RWPE2 (cell line): ENCODE measurements at places on chromosomes 1 and 21.

DNA sequence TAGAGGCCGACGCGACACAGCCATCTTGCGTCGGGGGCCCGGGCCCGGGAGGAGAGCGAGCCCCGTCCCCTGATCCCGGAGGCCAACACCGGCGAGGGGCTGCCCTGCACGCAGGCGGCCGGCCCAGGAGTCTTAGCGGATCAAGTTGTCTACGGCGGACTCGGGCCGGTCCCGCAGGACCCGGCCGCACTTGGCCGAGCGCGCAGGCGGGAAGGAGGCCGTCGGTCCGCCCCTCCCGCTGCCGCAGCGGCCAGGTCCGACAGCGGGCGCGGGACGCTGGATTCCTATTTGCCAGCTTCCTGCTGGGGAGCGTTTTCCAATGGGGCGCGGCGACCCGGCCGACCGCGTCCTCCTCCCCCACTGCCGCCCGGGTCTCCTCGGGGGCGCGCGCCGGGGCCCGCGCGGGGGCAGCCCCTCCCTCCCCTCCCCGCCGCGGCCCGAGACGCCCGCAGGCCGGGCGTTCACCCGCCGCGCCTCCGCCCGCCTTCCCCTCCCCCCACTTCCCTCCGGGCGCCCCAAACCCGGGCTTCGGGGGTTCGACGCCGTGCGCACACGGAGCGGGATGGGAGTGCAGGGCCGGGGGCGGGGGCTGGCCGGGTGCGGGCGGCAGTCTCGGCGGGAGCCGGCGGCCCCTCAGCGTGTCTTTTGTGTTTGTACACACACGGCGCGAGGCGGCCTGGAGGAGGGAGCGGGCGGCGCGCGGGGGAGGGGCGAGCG is 517 bp upstream of the H3-3A start:
- peak; percentile 39 for DNase-seq

DNA sequence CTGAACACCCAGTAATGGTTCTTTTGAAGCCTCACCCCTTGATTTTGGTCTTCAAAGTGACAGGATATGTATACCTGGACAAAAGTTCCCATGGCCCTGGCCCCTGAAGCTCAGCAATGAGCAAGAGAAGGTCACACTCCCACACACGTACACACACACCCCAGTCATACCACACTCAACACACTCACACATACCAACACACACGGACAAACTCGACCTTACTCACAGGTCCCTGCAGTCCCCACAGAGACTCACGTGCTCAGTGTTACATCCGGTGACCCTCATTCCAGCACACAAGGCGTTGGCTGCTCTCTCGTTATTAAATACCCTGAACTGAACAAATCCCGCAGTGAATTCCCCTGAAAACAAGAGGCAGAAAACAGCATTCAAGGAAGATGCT is 5.9 kb downstream of the ITLN1 start:
- no peak for DNase-seq

- DNase-seq = no peak
These were observed 9.3 kb upstream of the SRARP start for GRCh38 chr1:15994590-15995351.

GRCh38 chr1:90044346-90044745 is 49.4 kb downstream of the ZNF326 start:
- no peak for DNase-seq

DNA sequence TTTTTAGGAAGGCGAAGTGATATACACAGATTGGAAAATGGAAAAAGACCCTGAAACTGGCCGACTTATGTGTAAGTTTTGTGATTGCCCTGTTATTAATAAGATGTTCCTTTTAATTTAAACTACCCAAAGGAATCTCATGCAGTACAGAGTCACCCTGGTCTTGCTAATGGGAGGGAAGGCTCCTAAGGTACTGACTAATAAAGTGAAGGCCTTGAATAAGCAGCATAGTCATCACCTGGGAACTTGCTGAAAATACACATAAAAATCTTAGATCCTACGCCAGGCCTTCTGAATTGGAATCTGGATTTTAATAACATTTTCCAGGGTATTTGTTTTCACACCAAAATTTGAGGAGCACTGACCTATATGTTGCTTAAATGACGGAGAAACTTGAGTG is 73.4 kb upstream of the MCOLN3 start:
- no peak for DNase-seq

- DNase-seq = peak; percentile 65
These were observed 112.9 kb downstream of the ZBTB18 start for GRCh38 chr1:244163861-244164510.

- DNase-seq = no peak
These were observed 146.0 kb upstream of the IVNS1ABP start for GRCh38 chr1:185463011-185463410.

DNA sequence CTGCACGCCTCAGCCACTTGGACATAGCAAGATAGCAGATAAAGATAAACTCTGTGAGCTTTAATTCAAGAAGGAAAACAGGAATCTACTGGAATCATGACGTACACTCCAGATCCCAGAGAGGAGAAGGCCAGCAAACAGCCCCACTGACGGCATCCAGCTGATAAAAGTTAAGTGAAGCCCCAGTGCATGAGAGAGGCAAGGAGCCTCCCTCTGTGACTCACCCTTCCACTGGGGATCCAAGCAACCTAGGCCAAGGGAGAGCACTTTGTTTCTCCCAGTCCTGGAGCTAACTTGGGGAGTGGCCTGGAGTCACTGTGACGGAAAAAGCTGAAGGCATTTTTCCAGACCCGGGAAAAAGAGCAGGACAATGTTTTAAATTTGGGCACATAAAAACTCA is 270.0 kb downstream of the AKT3 start:
- DNase-seq = no peak

DNA sequence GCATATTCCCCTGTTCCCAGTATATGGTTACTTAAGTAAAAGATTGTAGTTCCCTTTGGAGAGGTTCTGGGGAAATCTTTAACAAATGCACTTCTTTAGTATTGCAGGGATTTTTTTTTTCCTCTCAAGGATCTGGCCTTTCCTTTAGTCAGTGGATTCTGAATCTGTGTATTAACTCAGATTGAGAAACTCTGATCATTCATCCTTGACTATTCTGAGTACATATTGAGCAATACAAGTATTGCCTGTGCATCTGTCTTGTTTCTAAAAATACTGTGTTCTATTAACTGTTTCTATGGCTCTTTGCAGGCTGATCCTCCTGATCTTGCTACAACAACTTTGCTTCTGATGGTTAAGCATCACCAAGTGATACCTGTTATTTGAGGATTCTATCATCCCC is 67.8 kb upstream of the FGGY start:
- DNase-seq = no peak

- DNase-seq = no peak
These were observed 25.0 kb downstream of the DUSP10 start for GRCh38 chr1:221716713-221717484.

DNA sequence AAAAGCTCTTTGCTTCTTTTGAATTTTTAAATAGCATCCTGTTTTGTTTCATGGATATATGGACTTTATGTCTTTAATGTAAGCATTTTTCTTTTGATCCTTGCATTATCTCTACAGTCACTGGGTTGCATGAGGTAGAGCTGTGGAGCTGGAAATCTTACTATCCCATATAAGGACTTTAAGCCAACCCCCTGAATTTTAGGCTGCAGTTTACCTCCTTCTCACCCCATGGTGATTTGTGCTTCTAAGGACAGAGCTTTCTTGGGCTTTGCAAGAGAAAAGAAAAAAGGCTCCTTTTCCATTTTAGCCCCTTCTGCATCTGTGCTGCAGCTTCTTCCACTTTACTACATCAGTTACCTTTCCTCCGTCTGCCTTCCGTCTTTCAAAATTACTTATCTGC is 373.8 kb downstream of the HHAT start:
- DNase-seq = no peak

DNA sequence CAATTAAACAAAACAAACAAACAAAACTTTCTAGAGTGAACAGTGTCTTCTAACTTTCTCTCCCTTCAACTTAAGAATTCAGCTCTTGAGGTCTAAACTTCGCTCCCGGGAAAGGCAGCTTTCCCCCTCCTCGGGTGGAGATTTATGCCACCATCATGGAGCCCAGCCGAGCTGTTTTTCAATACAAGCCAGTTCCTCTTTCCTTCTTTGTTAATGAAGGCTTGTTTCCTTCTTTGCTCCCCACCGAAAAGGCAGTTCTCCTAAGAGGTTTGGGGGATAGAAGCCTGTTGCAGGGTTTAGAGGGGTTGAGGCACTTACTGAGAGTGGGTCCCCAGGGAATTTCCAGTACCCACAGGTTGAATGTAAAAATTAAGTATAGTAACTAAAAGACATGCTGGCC is 26.5 kb downstream of the OLIG1 start:
- DNase-seq = no peak

DNA sequence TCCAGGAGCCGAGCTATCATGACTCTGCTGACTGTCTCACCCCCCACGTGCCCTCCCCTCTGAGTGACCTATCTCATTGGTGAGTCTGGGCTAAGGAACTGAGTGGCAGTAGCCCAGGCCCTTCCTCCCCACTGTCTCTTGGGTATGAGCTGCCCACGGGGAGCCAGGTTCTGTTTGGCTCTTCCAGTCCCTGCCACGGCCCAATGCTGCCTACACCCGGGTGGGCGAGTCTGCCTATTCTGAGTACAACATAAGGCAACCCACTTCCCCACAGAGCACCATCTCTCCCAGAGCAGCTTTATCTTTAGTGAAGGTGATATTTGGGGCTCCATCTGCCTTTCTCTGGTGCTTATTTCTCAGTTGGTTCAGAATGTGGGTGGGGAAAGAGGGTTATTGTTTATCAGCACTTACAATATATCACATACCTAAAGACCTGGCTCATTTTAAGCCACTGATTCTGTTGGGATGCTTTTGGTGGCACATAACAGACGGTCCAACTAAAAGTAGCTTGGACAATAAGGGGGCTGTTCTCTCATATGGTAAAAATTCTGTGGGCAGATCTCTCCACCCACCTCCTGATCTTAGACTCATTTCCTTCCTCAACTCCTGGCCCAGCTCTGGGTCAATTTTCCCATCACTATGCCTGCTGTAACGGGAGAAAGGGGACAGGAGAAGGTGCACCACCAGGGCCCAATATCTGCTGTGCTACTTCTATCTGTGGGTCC is 27.7 kb upstream of the VWA5B1 start:
- no peak for DNase-seq

DNA sequence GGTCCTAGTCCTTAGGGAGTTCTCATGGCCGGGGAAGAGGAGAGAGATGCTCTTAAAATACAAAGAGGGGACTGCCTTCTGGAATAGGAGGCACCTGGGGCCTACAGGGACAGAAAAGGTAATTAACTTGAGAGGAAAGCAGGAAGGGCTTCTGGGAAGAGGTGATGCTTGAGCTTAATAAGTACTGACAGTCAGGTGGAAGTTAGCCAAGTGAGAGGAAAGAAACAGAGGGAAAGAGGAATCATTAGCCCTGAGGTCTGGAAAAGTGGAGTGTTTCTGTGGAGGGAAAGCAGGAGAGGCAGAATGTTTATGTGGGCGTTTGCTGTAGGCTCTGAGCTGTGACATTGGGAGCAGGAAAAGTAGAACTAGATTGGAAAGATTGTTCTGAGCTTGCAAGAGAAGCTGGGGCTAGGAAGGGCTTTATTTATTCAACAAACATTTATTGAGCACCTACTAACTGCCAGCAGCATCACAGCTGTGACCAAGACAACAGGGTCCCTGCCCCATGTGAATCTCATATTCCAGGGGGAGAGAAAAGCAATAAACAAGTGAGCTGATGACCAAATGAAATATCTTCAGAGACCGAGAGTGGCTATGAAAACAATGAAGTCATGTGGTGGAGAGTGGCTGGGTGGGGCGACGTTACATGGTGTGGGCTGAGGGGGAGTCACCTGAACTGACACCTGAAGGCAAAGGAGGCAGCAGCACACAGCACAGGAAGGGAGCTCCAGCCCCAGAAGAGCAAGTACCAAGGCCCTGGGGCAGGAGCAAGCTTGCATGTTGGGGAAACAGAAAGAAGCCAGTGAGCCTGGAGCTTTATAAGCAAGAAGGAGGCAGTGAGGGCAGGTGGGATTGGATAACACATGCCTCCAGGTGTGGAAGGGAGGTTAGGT is 4.4 kb upstream of the FNDC5 start:
- no peak for DNase-seq

GRCh38 chr1:4369335-4369734 is 285.1 kb upstream of the AJAP1 start:
- DNase-seq = no peak

DNA sequence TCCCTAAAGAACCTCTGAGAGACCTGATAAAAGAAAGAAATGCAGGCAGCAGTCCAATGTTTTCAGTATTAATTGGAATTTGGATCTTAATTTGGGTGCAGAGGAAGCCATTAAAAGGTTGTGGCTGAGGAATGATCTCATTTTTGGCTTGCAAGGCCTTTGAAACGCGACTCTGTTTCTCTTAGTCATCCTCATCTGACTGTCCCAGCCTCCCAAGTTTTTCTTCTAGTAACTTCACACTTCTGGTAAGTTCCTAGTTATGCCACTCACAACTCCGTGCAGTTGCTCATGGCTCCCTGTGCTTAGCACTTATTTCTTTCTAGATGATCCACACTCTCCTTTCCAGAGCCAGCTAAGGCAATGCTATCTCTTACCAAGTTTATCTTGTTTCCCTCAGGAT is 147.4 kb upstream of the USP24 start:
- DNase-seq = no peak

DNA sequence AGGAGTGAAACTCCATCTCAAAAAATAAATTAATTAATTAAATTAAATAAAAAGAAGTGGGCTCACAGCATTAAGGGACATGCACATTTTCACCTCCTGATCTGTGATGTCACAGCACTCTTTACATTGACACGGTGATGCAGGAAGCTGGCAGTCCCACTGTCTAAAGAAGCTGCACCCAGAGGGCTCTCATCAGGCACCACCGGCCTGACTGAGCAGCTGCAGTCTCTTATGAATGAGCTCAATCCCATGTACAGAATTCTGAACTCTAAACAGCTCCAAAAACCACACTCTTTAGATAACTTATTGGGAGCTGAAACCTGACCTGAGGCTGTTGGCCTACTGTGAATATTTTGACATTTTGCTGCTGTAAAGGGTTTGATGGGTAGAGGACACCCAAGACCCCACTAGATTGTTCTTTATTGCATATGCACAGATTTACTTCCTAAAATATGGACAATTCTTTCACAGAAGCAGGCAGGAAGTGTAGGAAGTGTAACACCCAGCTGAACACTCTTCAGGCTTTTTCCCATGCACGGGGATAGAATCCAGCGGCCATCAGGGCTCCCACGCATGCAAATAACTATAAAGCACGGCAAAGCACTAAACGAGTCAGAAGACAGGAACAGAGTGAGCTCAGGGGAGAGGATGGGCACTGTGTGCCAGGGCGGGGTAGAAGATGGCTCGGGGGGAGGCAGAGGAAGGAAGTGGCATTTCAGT is 46.2 kb downstream of the L1TD1 start:
- no peak for DNase-seq

DNA sequence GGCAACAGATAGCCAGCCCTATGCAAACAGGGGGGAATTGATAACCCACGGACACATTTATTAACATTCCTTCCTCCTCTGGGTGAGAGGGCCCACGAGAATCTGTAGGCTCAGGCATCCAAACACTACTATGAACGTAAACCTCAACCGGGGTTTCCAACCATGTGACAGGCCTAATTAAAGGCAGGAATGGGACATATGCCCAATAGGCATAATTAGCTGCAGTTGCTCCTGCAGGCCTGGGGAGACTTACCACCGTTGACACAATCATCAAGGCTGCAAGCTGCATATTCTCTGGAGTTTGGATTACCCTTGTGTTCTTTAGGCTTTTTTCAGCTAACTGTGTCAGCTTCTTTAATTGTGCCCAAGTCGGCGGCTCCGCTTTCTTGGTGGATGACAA is 22.2 kb upstream of the GBP1 start:
- no peak for DNase-seq
